IPS DF 19.7 (cell line): ENCODE measurements at places on chromosomes 5 and 9.

DNA sequence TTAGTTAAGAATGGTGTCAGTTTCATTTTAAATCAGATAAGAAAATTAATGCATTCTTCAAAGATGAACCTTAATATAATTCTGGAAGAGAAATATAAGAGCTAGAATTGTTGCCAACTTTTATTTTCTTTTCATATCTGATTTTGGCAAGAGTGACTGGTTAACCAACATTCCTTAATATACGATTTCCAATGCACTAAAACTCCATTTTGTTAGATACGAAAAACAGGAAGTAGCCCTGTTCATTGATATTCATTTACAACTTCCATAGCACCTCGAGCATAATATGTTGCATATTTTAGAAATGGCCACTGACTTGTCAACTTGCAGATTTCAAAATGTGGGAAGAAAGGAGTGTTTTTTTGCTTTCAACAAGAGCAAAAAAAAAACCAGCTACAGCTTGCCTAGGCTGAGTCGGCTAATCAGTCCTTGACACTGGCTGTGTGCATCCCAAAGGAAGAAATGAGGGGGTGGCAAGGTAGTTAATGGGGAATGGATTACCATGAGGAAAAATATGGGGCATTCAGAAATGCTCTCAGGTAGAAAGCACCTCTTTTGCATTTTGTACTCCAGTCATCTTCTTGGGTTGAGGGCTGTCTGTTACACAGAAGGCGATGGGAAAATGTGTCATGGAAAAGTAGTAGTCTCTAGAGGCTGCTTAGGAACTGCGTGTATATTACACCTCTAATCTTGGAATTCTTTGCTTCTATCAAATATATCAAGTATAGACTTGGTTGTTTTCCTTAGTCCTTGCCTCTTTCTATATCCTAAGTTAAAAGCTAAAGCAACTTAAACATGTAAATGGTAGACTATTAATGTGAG is 3.9 kb downstream of the MAP3K1 start:
- no peak for DNase-seq

DNA sequence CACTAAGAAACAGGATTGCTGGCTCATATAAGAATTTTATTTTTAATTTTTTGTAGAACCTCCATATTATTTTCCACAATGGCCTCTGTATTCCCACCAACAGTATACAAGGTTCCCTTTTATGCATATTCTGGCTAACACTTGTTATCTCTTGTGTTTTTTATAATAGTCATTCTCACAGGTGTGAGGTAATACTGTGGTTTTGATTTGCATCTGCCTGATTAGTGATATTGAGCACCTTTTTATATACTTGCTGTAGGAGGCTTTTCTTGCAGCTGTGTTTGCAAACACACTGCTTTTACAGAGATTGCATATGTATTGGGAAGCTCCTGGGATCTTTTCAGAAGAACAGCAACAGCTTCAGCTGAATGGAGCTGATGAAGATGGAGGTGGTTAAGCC is 164.8 kb downstream of the DEPDC1B start:
- no peak for DNase-seq

DNA sequence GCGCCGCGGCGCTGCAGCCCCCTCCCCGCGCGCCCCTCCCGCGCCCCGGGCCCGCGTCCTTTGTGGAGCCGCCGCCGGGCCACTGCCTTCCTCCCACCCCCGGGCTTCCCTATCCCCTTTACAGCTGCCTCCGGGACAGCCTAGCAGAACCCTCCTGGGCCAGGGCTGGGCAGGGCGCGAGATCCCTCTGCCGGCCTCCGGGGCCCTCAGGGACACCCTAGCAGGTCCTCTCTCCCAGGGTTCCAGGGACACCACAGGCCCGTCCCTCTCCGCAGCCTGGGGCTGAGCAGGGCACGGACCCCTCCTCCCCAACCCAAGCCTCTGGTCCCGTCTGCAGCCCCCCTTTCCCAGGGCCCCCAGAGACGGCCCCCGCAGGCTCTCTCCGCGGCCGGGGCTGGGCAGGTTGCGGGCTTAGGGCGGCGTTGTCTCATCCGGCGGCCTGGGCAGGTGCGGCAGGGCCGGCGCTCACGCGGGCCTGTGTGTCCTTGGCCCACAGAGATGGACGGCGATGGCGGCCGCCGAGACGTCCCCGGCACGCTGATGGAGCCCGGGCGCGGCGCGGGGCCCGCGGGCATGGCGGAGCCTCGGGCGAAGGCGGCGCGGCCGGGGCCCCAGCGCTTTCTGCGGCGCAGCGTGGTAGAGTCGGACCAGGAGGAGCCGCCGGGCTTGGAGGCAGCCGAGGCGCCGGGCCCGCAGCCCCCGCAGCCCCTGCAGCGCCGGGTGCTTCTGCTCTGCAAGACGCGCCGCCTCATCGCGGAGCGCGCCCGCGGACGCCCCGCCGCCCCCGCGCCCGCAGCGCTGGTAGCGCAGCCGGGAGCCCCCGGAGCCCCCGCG is 710 bp downstream of the WNK2 start:
- no peak for DNase-seq

DNA sequence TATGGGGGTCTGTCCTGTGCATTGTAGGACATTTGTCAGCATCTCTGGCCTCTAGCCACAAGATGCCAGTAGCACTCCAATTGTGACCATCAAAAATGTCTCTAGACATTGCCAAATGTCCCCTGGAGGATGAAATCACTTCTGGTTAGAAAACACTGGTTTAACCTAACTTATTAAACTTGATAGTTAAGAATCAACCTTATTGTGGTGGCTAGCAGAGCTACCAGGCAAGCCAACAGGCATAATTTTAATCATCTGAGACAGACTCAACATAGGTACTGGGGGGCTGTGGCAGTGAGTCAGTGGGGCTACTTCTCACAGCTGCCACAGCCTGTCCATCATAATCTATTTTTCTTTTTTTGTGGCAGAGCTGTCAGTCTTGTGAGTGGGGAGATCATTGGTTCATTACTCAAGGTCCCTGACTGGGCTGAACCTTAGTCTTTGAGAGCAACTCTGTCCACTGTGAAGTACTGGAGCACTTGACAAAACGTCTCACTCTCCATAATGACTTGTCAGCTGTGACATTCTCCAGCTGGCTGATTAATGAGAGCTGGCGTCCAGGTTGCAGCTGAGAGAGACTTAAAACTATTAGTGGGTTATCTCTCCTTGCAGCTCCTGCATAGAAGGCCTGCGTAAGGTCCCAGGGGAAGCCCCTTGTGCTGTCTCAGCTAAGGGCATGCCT is 107.9 kb downstream of the DCP2 start:
- DNase-seq = no peak

DNA sequence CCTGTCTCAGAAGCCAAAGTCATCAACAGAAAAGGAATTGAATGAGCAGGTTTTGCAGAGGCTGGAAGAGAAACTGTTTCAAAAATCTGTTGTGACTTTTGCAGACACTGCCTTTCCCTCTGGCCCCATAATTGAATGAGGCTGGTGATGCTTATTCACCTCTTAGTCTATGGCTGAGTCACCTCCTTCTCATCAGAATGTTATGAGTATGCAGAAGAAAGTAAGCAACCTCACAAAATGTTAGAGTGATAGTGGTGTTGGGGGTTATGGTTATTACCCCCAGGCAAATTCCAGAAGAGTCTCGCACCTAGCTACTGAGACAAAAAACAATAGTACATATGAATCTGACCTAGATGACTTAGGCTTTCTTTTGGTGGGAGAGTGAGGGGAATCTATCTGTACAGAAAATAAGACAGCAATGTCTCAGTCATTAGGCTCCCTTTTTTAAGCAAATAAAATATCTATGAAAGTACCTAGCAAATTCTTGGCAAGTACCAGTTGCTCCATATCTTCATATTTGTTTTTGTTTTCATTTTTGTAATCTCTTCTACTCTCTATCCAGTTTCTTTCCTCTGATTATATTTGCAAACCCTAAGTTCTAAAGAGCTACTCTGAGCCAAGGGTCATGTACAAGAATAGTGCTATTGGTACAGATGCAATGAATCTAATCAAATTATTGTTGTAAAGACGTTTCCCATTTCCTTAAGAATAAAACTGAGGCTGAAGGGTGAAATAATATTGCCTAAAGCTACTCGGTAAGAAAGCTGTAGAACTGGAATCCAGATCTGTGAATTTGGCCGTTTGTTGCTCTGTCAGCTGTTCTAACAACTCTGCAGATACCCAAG is 498.1 kb upstream of the TNC start:
- no peak for DNase-seq

- DNase-seq = no peak
Measured at GRCh38 chr5:147880487-147880886, 2.0 kb downstream of the SCGB3A2 start.
